ENCODE measurements at places on chromosomes 2 and 18. TPM values are rescaled to one million over a fixed set of nuclear protein-coding genes. Genes with fewer than 3 reads are reported as not detected.

The FEV gene
- not detected for total RNA-seq

The ACTR2 gene
- total RNA-seq, result 134 TPM

The KYNU gene
- total RNA-seq, result not detected

The IL1RL1 gene
- 89.9 TPM for total RNA-seq

The CD8A gene
- not detected for total RNA-seq

The SEPTIN10 gene
- 125 TPM for total RNA-seq

The CD8B2 gene
- not detected for total RNA-seq

The RNF149 gene
- 55.9 TPM for total RNA-seq

The SPDYA gene
- 1.3 TPM for total RNA-seq

The PSD4 gene
- total RNA-seq, result 0.66 TPM

Data from endothelial cell of coronary artery (primary cell).